AG09309 (cell line): ENCODE measurements at places on chromosomes 3 and 15.
A peak's percentile ranks its signal among the peaks of the same experiment; 100 is the strongest.

- no peak for DNase-seq
These were observed 38.5 kb downstream of the MAP3K13 start for GRCh38 chr3:185401319-185401955.

GRCh38 chr3:195411836-195412235 lies 31.0 kb downstream of the ACAP2 start:
- peak; percentile 34 for DNase-seq

- DNase-seq = no peak
These were observed 76.8 kb downstream of the CPNE4 start for GRCh38 chr3:131957980-131958379.

DNA sequence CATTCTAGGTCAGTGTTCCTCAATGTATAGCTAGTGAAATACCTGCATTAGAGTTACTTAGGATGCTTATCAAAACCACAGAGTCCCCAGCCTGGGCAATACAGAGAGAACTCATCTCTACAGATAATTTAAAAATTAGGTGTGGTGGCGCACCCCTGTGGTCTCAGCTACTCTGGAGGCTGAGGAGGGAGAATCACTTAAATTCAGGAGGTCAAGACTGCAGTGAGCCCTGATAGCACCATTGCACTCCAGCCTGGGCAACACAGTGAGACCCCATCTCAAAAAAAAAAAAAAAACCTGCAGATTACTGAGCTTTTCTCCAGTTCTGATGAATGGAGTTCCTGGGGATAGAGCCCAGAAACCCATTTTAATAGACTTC lies 10.1 kb upstream of the MINDY2 start:
- DNase-seq = no peak

DNA sequence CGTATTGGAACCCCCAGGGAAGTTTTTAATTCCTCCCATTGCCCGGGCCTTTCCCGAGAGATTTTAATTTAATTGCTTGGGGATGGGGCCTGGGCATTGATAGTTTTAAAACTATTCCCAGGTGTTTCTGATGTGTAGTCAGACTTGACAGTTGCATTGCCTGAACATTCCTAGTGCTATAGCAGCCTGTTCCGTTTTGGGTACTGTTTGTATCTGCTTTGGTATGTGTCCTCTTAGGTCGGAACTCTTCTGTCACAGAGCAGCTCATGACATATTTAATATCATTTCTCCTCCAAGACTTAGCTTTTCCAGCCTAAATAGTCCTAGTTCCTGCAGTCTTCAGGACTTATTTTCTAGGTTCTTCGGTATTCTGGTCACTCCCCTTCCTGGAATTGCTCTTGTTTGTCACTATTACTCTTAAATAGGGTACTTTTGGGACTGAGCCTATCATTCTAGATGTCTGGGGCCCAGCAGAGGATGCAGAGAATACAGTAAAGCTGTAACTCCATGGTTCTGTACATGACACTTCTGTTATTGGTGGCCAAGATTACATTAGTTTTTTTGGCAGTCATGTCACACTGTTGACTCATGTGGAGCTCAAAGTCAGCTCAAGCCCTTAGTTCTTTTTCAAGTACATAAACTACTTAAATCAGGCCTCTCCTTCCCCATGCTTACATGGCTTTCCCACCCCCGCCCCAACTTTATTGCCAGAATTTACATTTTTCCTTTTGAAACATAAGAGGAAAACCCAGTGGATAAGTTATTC lies 81.5 kb downstream of the BBX start:
- no peak for DNase-seq

GRCh38 chr15:64515196-64515595 lies 54.8 kb downstream of the ZNF609 start:
- DNase-seq = no peak

- DNase-seq = no peak
These were observed 9.7 kb downstream of the PLA2G4D start for GRCh38 chr15:42084465-42085235.

DNA sequence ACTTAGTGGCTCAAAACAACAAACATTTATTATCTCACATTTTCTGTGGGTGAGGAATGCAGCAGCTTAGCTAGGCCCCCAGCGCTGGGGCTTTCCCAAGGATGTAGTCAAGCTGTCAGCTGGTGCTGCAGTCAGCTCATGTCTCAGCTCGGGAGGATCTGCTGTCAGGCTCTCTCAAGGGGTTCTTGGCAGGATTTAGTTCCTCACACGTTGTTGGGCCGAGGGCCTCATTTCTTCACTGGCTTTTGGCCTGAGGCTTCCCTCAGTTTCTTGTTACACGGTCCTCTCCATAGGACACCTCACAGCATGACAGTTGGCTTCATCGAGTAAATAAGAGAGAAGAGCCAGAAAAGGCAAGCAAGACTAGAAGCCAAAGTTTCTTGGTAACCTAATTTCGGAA lies 13.7 kb upstream of the U2SURP start:
- no peak for DNase-seq
